ENCODE measurements at places on chromosomes 12 and 14.

GRCh38 chr12:101745481-101745880 is 6.2 kb upstream of the SYCP3 start:
- no peak for DNase-seq

DNA sequence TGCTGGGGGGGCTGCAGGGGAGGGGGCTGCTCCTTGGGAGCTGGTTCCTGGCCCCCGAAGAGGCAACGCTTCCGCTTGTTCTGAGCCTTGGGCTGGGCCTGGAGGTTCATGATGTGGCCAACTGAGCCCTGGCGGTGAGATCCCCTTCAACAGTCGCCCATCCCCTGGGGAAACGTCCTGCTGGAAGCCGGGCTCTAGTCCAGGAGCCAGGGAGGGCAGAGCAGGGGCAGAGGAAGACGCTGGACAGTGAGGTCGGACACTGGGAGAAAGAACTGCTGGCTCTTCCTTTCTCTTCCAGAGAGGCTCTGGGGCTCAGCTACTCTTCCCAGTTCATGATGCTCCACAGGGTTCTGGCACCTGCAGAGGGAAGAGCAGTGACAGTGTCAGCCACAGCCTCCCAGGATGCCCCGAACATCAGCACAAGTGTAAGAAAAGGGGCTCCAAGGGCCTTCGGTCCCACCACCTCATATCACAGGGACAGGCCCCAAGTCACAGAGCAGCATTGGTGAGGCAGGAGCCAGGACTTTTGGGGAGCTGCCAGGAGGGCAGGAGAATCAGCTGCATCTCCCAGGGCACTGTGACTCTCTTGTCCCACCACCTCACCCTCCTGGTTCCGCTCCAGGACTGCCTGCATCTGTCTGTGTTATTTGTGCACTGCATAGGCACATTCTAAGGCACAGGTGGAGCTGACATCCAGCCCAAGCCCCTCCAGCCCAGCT is 25.9 kb upstream of the PNMA1 start:
- DNase-seq: no peak

- peak; percentile 7 for DNase-seq
Observed at GRCh38 chr14:52553002-52553670, 500 bp downstream of the GPR137C start.

GRCh38 chr14:52960627-52961026 is 9.8 kb upstream of the FERMT2 start:
- no peak for DNase-seq

GRCh38 chr14:94384342-94384741 is 4.1 kb downstream of the SERPINA1 start:
- DNase-seq: no peak

GRCh38 chr12:104223712-104224111 is 8.1 kb downstream of the TXNRD1 start:
- no peak for DNase-seq

DNA sequence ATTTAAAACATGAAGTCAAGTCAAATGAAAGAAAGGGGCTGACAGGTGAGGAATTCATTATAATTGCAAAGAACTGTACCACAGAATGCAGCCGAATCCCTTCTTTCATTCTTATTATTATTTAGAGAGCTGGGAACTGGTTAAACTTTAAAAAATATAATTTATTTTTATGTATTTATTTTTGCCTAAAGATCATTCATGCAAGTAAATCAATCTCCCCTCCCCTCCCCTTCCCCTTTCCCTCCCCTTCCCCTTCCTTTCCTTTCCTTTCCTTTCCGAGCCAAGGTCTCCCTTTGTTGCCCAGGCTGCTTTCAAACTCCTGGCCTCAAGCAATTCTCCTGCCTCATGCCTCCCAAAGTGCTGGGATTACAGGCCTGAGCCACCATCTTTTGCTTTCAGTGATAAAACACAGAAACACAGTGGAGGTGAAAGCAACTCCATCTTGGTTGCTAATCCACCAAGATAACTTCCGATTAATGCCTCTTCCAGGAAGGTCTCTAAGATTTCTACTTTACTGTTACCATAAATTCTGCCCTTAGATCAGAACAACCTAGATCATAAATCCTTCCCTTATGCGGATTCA is 6.0 kb upstream of the UBC start:
- DNase-seq: no peak

DNA sequence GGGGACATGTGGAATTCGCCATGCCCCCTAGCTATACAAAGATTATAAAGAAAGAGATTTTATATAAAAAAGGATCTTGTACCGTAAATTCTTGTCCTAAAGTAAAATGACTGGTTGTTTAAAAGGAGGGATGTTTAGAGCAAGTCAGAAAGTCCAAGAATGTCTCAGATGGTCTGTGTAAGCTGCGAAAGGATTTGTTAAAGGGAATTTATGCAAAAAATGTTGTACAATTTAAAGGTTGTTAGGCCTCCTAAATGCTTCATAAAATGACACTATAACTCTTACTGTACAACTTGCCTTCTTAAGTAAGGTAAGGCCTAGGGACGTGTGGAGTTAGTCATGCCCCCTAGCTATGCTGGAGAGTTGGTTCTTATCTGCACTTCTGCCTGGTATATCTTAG is 237.6 kb downstream of the KCNH5 start:
- DNase-seq: no peak

DNA sequence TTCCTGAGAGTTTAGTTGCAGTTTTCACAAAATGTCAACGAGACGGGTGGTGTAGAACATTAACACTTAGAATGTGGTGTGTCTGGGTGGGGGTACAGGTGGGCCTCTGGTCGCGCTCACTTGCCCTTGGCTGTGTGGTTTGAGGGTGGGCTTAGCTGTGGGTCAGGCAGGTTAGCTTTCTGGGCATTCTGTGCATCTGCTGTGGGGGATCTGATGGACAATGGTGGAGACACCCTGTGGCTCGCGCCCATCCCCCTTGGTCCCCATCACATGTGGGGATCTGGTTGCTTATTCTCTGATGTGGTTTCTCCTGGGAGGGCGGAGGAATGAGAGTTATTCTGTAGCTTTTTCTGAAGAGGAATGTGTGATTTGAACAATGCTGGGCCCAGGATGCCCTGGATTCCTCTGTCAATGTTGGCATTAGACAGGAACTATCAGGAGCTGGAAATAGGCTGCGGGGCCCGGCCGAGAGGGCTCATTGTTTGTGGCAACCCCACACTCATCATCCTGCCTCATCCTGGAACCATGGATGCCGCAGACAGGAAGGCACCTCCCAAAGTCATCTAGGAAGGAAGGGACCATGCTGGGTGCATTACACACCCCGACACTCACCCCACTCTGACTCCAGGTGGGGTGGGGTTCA is 101.6 kb downstream of the TSPAN9 start:
- no peak for DNase-seq

GRCh38 chr14:58275527-58276190 is 22.7 kb upstream of the ARID4A start:
- DNase-seq: no peak

DNA sequence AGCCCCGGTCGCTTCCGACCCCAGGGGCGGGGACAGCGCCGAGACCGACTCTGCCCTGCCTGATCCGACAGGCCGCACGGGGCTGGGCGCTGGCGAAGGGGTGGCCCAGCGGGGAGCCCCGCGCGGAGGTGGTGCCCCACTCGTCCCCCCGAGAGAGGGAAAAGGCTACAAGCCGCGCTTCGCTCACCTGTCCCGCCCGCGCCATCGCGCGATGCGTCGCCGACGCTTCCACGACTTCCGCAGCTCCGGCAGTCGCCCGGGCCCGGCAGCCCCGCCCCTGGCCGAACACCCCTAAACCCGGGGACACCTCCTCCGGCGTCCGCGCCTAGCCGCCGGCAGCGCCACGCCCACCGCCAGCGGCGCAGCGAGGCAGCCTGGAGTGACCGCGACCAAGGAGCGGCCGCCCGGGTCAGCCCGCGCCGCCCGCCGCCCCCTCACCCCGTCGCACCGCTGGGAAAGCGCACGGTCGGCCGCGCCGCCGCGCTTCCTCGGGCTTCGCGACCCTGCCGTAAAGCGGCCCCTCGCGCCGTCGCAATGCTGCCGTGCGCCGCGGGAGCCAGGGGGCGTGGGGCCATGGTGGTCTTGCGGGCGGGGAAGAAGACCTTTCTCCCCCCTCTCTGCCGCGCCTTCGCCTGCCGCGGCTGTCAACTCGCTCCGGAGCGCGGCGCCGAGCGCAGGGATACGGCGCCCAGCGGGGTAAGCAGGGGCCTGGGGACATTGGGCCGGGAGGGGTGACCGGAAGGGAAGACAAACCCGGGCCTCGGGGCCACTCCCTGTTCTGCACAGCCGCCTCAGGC is at the start of the genes BAG5 and COA8:
TSS of gene BAG5 (minus strand) at position 229 of the 797 bp plus-strand sequence. CDS start 1,493 bp downstream, outside the sequence.
TSS of gene COA8 (plus strand) at position 532 of the 797 bp plus-strand sequence. CDS start at position 574, 42 bp downstream.
- DNase-seq: peak; percentile 83

DNA sequence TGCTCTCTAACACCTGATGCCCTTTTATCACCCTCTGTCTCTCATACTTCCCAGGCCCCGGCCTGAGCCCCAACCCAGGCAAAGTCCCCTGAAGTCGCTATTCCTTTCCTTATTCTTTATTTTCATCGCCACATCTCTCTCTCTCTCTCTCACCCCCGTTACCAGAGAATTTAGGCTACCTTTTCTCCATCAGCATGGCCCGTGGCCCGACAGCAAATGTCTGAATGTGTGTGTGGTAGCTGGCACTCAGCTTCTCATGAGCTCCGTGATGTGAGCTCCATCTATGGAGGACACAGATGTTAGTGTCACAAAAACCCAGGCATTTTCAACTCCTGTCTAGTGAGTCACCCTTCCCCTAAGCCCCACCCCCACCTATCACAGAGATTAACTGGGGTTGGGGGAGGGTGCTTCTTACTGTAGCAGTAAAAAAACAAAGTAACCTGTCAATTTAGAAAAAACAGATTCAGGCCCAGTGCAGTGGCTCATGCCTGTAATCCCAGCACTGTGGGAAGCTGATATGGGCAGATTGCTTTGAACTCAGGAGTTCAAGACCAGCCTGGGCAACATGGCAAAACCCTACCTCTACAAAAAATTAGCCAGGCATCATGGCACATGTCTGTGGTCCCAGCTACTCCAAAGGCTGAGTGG is 53.8 kb downstream of the VCPKMT start:
- DNase-seq: peak; percentile 62

DNA sequence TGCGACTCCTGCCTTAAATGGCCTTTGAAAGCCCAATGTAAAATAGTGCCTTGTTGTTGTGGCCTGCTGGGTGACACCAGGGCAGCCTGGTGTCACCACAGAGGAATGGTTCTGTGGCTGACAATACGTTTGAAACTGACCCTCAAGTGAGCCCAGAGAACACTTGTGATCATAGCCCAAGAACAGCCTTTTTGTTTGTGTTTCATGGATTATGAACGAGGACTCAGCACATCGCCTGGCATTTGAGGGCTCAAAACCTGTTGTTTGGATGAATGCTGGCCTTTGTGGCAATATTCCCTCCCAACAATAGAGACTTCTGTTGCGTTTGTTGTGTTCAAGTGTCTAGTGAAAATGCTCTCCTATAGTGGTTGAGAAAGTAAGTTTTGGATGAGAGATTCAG is 48.5 kb downstream of the TSPAN9 start:
- DNase-seq: no peak

DNA sequence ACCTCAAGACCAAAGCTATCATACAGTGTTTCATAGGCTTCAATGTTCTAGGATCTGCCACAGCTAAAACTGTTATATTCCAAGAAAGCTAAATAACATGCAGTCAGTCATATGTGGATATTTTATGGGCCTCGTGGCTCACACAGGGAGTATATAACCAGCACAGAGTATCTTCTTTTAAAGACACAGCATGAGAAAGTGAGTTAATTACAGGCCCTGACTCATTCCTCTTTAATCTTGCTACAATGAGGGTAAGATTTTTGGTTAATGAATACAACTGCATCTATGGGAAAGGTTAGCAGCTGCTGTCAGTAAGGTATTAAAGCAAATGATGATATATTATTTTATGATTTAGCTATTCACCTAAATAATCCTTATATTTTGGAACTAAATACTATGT is 111.0 kb downstream of the TRAFD1 start:
- no peak for DNase-seq

- DNase-seq: no peak
Observed at GRCh38 chr14:48193893-48194292, 518.5 kb upstream of the MDGA2 start.

DNA sequence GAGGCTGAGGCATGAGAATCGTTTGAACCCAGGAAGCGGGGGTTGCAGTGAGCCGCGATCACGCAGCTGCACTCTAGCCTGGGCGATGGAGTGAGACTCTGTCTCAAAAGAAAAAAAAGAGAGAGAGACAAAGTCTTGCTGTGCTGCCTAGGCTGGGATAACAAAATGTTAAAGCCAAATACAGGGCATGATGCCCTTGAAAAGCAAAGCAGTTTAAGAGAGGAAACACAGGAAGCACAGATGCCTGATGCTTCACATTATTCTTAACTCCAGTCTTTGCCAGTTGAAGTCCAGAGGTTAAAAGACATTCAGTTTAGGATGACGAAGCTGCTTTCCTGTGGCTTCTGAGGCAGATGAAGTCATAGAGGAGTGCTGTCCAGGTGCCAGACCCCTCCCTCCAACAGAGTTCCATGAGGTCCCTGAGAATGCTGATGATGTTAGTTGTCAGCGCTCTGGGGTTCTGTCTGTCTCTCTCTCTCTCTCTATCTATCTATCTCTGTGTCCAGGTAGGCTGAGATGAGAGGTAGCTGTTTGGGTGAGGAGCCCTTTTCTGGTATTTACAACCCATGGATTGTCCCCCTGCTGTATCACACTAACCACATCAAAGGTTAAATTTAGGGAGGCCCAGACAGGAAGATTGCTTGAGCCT is 4.9 kb upstream of the MRPL52 start:
- no peak for DNase-seq

- no peak for DNase-seq
Observed at GRCh38 chr12:81639196-81639595, 120.0 kb downstream of the PPFIA2 start.

DNA sequence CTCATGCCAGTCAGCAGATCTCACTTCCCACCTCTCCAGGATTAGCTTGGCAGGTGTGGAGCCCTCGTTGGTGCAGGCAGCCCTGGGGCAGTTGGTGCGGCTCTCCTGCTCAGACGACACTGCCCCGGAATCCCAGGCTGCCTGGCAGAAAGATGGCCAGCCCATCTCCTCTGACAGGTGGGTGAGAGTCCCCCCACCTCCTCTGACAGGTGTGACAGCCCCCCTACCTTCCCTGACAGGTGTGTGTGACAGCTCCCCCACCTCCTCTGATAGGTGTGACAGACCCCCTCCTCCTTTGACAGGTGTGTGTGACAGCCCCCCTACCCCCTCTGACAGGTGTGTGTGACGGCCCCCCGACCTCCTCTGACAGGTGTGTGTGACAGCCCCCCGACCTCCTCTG is 26.3 kb downstream of the PAPLN start:
- no peak for DNase-seq

- no peak for DNase-seq
Observed at GRCh38 chr12:65858831-65859230, 34.5 kb downstream of the HMGA2 start.

GRCh38 chr12:11085419-11085818 is 6.7 kb downstream of the TAS2R43 start:
- no peak for DNase-seq

DNA sequence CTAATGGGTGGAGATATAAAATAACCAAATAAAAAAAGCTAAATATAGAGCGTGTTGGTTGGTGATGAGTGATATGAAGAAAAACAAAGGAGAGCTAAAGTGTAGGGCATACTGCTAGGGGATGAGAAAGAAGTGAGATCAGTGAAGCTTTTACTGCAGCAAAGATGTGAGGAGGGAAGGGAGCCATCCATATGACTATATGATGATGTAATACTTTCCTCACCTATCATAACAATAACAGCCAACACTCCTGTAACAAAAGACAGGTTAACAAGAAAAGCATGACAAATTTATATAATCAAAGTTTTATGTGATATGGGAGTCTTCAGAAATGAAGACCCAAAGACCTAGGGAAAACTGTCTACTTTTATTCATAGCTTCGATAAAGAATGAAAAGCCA is 57.4 kb upstream of the LRFN5 start:
- no peak for DNase-seq
